ENCODE measurements at places on chromosomes 1 and 21. TPM values are rescaled to one million over a fixed set of nuclear protein-coding genes. Genes with fewer than 3 reads are reported as not detected.

GRCh38 chr1:8415526-8416278 is 97.8 kb downstream of the SLC45A1 start:
- no peak for DNase-seq

- peak; percentile 72 for DNase-seq
Measured at GRCh38 chr1:110948038-110948810, 15.5 kb downstream of the LRIF1 start.

DNA sequence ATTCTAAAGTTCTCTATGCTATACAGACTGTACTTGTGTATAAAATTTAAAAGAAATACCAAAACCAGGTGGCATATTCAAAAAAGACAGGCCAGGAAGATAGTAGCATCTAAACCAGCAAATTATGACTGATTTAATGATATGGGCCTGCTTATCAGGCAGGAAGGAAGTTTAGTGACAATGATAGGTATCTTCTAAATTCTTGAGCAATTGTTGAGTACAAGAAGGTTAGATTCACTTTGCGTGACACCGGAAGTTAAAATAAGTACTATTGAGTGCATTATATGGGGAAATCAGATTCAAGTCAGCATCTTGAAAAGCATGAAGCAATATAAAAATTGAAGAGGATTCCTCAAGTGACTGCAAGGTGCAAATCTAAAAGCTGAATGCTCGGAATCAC is 186.8 kb upstream of the RGS18 start:
- DNase-seq: no peak

DNA sequence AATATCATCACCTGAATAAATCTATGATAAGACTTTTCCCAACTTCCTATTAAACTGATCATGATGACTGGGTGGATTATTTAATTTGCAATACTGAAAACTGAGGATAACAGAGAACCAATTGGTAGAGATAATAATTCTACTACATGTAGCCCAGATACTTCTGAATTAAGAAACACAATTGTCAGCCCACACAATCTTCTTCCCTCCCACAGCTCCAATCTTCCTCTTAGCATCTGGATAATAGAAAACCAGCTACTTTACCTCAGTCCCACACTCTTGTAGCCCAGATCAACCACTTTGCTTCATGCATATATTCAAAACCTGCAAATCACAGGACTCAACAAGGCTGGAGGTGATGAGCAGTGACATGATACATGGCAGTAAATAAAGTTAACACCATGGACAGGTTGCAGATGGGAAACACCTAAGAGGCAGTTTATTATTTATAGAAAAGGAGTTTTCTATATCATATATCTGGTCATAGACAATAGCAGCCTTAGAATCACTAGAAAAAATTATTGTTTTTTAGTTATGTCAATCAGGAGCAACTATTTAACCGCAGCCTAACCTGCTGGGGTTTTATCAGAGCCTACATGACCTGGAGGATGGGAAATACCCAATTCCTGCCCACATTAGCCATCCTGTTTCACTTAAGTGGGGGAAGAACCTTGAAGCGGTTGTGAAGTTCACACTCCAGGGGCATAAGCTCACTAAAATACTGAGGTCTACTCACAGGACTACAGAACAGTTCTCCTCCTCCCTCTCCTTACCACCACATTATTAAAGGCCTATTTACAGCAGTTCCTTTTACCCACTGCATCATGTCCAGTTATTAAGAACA is 16.7 kb downstream of the FRRS1 start:
- no peak for DNase-seq

- DNase-seq: no peak
Measured at GRCh38 chr1:100382657-100383056, 30.4 kb downstream of the CDC14A start.

GRCh38 chr1:14524826-14525636 is 73.5 kb upstream of the KAZN start:
- DNase-seq: no peak

DNA sequence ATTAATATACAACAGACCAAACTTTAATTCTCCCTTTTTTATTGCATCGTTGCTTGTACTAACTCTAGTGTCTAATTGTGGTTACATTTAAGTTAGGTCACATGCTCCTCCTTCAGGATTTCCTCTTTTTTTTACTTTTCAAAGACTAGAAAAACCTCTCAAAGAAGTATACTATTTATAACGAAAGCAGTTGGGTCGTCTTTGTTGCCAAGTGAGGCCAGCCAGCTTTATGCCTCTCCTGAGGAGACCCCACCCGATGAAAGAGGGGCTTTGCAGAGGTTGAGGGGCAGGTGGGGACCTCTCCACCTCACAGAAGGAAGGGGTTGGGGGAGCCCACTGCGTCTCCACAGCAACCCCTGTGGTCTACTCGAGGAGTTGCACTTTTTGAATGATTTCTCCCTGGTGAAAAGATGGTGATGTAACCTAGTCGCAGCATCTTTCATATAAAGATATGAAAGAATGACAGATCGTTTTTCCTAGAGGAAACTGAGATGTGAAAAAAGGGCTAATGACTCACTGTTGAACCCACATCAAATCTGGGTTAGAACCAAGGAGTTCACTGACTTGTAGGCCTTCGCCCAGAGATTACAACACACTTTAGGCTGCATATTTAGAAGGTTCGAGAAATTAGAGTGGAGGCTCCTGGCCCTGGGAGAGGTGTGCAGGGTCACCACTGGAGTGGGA is 6.4 kb downstream of the TGFB2 start:
- DNase-seq: peak; percentile 81

DNA sequence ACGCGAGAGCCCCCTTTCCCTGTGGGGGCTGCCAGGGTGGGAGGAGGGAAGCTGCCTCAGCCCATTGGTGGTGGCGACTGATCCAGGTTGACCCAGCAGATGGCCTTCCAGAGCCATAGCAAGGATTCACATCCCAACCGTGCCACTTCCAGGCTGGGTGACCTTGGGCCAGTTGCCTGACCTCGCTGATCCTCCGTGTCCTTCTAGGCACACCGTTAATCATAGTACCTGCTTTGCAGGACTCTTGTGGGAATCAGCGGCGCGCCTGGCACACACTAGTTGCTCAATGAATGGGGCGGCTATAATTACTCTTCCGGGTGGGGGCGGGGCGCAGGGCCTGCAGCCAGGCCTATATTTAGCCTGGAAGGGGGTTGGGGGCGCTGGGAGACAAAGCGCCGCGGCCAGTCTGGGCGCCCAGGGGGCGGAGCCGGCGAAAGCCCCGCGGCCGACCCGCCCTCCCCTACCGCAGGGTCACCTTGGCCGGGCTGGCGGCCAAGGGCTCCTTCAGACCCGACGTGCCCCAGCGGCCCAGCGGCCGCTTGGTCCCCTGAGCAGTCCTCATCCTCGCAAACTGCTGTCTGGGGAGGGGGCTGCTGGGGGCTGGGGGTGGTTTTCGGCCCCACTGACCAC is 5.1 kb downstream of the HSPB7 start:
- DNase-seq: peak; percentile 93

DNA sequence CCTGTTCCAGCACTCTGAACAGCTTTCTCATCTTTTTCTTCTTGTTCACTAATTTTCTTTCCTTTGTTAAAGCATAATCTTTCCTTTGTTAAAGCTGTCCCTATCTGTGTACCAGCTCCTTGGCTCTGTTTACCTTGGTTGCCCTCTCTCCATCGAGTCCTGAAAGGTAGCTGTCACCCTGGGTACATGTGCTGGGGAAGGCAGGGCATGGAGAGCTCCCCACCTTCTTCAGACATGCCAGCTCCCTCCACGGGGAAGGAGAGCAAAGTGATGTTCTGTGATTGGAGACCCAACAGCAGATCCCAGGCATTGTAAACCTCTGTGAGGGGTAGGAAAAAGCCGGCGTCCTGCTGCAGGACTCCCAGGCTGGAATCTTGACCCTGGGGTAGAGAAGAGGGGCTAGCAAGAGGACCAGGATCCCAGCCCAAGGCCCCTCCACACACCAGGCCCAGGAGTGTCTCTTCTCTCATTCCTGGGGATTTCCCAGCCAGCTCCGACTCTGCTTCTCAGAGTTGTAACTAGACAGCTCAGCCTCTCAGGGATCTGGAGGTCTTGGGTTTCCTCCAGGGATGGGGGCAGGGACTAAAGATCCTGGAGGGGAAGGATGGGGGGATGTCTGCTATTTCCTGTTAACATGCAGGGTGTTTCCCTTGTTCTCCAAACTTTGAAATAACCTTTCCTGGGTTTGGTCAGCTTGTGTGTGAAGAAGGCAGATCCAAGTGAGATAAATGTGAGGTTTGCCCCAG is 34.4 kb downstream of the TMCC2 start:
- peak; percentile 55 for DNase-seq

GRCh38 chr1:36406440-36406839 is 8.7 kb upstream of the LSM10 start:
- no peak for DNase-seq

GRCh38 chr1:23081376-23081775 is 62.1 kb downstream of the KDM1A start:
- no peak for DNase-seq

DNA sequence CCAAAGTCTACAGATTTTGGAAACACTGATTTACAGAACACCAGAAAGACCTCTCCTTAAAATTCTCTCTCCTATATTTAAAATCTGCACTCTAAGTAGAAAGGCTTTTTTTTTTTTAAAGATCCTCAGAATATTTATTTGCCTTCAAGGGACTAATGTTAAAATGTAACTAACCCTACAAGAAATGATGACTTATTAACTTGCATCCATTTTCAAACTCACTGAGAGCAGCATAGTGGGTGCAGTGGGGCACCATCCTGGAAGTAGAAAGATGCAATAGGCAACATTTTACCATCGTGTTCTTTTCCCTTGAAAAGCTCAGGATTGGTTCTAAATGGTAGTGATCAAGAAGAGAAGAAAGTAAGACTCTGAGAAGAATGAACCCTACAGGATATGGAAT is 498.1 kb downstream of the NEGR1 start:
- no peak for DNase-seq

DNA sequence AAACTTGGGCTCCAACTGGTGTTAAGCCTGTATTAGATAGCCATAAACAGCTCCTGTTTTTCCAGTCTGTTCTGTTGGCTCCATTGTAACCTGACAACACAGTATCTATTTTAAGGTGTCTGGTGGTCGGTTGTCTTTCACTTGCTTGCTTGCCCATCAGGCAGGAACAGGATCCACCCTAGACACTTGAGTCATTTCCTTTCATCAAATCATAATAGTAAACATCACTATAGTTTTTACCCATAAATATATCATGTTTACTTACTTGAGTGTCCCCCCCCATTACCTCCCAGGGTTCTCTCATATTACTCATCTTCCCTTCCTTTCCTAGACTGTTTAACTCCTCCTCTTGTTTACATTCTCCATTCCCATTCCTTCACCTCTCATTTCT is 2.9 kb downstream of the DDI2 start:
- DNase-seq: peak; percentile 73

- DNase-seq: no peak
Measured at GRCh38 chr1:229131243-229132105, 139.4 kb upstream of the RAB4A start.

GRCh38 chr1:231040019-231040799 is at the start of gene FAM89A:
TSS of gene FAM89A (minus strand) at chr1:231040254. CDS start at chr1:231040211, 43 bp downstream.
- no peak for DNase-seq

GRCh38 chr1:110523011-110523410 is 4.0 kb upstream of the KCNA10 start:
- peak; percentile 37 for DNase-seq

GRCh38 chr1:15289251-15289651 is 42.2 kb downstream of the FHAD1 start:
- DNase-seq: peak; percentile 58

The GUCA2B gene
- not detected for total RNA-seq

The KCNJ9 gene
- not detected for total RNA-seq

The NPR1 gene
- not detected for total RNA-seq

The HFM1 gene
- total RNA-seq: 0.10 TPM

The CYP4A22 gene
- total RNA-seq: not detected

The AMY1B gene
- total RNA-seq: not detected

The OR2G6 gene
- total RNA-seq: not detected

The SLC16A4 gene
- total RNA-seq: 30.0 TPM
